ENCODE measurements at places on chromosomes 1 and 21.

- DNase-seq: no peak
Observed at GRCh38 chr1:84582802-84583587, 8.8 kb upstream of the CTBS start.

GRCh38 chr1:21292984-21293536 lies 2.8 kb upstream of the ECE1 start:
- DNase-seq: no peak

DNA sequence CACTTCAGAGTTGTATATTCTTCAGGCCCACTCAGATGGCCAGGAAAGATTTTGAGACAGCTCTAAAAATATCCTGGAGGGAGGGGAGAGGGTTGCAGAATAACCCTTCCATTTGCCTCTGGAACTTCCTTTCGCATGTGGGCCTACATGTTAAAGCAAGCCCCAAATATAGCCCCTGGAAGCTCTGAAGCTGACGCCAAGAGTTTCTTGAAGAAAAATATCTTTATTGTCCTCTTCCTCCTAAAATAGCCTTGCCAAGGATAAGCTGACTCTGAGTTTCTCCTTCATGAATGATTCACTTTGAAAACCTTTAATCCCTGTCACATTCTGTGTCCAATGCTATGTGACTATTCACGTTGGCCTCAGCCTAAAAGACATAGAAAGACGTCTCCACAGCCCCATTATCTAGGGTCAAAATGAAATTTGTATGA lies 6.4 kb downstream of the C1orf116 start:
- DNase-seq: no peak

DNA sequence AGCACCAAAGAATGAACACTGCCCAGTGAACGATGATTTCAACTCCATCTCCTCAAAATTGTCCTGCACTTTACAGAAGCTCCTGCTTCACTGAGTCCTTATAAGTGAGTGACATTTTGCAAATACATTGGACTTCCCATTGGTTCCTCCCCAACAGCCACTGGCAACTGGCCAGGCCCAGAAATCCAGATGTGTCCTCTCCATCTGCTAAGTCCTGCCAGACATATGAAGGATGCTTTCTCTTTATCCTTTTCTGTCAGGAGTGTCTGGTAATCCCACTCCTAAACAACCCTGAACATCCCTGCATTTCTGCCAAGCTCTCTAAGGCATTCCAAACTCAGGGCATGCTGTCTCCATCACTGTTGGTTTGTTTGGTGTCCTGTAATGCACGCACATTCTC lies 271.8 kb downstream of the RRAGC start:
- DNase-seq: no peak

GRCh38 chr1:229434641-229435051 lies 752 bp upstream of the ACTA1 start:
- no peak for DNase-seq
